T-cell (primary cell): ENCODE measurements at places on chromosomes 3 and 15.
A peak's percentile ranks its signal among the peaks of the same experiment; 100 is the strongest.

GRCh38 chr15:82651708-82652107 lies 4.5 kb upstream of the CPEB1 start:
- no peak for DNase-seq
- H3K36me3 ChIP-seq, result no peaks in the 10 kb centered on the region
- H3K4me3 ChIP-seq, result no peak overlapping the region

- peaks cover 25% of the 10 kb centered on the region for H3K4me1 ChIP-seq
- peaks cover 31% of the 10 kb centered on the region for H3K36me3 ChIP-seq
- H3K4me3 ChIP-seq, result peak within 1 kb of the TSS; percentile 91
- no peaks in the 10 kb centered on the region for H3K27me3 ChIP-seq
Measured at GRCh38 chr3:36992806-36993325, at the start of gene EPM2AIP1. Gene EPM2AIP1, minus strand, starts transcription at chr3:36993131. Its CDS starts 54 bp downstream, at chr3:36993077.

- peaks cover 6% of the 10 kb centered on the region for H3K27me3 ChIP-seq
- H3K36me3 ChIP-seq, result no peaks in the 10 kb centered on the region
- no peak overlapping the region for H3K27ac ChIP-seq
- H3K4me3 ChIP-seq, result no peak overlapping the region
- no peak for DNase-seq
- peaks cover 3% of the 10 kb centered on the region for H3K4me1 ChIP-seq
Measured at GRCh38 chr15:95302206-95302605, 1028.3 kb upstream of the NR2F2 start.

- no peaks in the 10 kb centered on the region for H3K27me3 ChIP-seq
- no peaks in the 10 kb centered on the region for H3K36me3 ChIP-seq
- H3K27ac ChIP-seq, result no peak overlapping the region
- H3K4me3 ChIP-seq, result no peak overlapping the region
- H3K4me1 ChIP-seq, result no peaks in the 10 kb centered on the region
Measured at GRCh38 chr3:100089812-100090668, 24.3 kb downstream of the FILIP1L start.

GRCh38 chr3:126127452-126127851 lies 43.5 kb upstream of the SLC41A3 start:
- H3K36me3 ChIP-seq, result no peaks in the 10 kb centered on the region
- peaks cover 39% of the 10 kb centered on the region for H3K27me3 ChIP-seq
- no peaks in the 10 kb centered on the region for H3K4me1 ChIP-seq
- no peak for DNase-seq
- no peak overlapping the region for H3K27ac ChIP-seq

DNA sequence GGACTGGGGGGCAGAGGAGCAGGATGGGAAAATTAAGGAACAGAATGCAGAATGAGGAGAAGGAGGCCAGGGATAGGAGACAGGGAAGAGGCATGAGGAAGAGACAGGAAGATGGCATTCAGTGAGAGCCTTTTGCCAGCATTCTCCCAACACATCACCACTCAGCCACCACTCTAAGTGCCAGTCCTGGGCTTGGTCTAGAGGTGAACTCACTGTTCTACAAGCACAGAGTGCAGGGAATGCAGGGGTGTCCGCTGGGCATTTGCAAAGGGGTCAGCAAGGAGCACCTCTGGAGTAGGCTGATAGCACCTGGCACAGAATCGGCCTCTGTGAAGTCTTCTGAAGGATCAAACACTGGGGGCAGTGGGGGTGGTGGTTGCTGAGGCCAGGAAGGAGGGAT lies 14.6 kb upstream of the IGDCC3 start:
- no peak for DNase-seq
- H3K4me1 ChIP-seq, result peaks cover 12% of the 10 kb centered on the region

DNA sequence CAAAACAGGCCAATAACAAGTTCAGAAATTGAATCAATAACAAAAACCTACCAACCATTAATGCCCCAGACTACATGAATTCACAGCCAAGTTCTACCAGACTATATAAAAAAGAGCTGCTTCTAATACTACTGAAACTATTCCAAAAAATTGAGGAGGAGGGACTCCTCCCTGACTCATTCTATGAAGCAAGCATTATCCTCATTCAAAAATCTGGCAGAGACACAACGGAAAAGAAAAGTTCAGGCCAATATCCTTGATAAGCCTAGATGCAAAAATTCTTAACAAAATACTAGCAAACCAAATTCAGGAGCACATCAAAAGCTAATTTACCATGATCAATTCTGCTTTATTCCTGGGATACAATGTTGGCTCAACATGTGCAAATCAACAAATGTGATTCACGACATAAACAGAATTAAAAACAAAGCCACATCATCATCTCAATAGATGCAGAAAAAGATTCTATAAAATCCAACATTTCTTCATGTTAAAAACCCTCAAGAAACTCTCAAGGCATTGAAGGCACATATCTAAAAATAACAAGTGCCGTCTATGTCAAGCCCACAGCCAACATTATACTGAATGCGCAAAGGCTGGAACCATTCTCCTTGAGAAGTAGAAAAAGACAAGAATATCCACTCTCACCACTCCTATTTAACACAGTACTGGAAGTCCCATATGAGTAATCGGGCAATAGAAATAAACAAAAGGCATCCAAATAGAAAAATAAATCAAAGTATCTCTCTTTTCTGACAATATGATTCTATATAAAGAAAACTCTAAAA lies 573.6 kb upstream of the GRM7 start:
- H3K27me3 ChIP-seq, result no peaks in the 10 kb centered on the region
- no peaks in the 10 kb centered on the region for H3K4me1 ChIP-seq
- H3K4me3 ChIP-seq, result no peak overlapping the region
- no peak for DNase-seq

DNA sequence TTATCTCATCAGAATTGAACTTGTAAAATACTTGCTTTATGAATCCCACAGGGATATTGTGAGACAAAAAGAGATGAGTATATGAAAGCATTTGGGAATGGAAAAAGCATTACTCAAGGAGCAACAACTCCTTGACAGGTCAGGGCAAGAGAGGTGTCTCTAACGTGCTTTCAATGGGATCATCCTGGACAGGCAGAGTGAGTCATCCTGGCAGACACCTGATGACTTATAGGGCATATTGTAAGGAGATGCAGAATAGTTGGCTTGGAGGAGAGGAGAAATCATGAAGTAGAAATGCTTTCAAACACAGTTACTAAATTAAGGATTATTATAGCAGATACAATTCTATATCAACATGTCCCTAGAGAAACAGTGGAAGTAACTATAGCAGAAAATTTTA lies 71.9 kb upstream of the THSD4 start:
- no peak for DNase-seq
- no peaks in the 10 kb centered on the region for H3K4me1 ChIP-seq
- no peak overlapping the region for H3K27ac ChIP-seq
- no peaks in the 10 kb centered on the region for H3K27me3 ChIP-seq

GRCh38 chr3:135990903-135991302 lies 25.4 kb downstream of the PPP2R3A start:
- no peaks in the 10 kb centered on the region for H3K4me1 ChIP-seq
- no peaks in the 10 kb centered on the region for H3K36me3 ChIP-seq
- H3K27me3 ChIP-seq, result no peaks in the 10 kb centered on the region
- DNase-seq, result no peak

DNA sequence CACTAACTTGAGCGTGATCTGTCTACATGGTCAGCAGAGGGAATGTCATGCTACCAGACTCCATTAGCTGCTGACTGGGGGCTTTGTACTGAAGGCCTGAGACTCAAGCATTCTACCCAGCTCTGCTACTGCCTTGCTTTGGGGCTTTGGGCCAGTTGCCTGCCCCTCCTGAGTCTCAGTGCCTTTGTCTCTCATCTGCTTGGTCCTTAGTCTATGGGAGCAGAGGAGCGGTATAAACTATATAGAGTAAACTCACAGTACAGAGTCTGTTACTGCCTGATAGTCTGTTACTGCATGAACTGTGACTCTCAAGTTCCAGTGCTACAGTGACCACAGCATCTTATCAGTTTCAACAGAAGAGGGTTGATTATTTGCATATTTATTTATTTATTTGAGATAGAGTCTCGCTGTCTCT lies 38.5 kb upstream of the C15orf39 start:
- no peak overlapping the region for H3K27ac ChIP-seq
- no peaks in the 10 kb centered on the region for H3K36me3 ChIP-seq
- H3K4me1 ChIP-seq, result no peaks in the 10 kb centered on the region
- no peak for DNase-seq

DNA sequence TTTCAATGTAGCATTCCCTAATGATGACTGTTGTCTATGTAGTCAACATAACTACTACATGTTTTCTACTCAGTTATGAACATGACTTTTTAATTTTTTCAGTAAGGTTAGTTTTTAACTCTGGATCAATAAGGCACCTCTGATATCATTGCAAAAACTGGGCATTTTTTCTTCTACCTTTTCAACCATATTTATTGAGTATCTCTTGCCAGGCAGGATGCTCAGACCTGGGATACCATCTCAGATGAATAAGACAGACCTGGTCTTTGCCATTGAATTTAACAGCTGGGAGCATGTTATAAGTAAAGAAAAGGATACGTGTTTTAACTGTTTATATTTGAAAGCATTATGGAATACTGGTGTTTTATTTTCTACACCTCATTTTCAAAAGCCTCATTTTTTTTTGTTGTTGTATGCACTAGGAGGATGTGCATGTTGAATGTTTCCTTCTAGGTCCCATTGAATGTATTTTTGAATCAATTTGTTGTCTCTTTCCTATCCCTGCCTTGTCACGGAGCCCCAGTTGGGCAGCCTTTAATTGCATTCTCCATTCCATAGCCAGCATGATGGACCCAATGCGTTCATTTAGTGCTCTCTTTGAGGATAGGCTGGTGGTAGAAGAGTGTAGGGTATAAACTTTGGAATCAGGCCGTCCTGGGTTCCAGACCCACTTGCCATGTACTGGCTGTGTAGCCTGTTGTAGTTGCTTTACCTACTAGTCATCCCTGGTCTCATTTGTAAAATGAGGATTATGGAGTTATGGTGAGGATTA lies 3.7 kb downstream of the TGFBR2 start:
- DNase-seq, result no peak
- H3K4me1 ChIP-seq, result peaks cover 54% of the 10 kb centered on the region
- no peaks in the 10 kb centered on the region for H3K36me3 ChIP-seq
- H3K27ac ChIP-seq, result peak overlapping the region; percentile 88
- H3K4me3 ChIP-seq, result peak overlapping the region; percentile 55
- H3K27me3 ChIP-seq, result no peaks in the 10 kb centered on the region

DNA sequence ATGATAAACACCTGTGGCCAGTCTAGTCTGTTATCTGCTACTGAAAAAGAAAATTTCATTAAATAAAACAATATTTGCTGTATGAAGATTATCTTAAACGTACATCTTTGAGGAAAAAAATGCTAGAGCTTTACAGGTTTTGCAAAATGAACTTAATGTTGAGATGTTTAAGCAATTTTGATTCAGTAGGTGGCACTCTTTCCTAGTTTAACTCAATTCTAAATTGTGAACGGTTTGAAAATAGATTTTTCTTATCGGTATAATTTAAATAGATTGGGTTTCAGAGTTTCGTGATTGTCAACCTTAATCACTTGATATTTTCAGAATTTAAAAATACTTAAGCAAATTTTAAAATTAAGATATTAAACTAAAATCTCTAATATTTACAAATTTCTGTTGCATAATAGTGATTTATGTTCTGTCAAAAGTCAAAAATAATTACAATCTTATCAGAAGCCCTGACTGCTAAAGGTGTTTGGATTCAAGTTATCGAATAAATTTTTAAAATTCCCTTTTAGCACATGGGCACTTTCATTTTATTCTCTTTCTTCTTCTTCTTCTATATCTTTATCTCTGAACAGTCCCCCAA lies 7.0 kb upstream of the RNF111 start:
- H3K27me3 ChIP-seq, result no peaks in the 10 kb centered on the region
- no peak for DNase-seq
- H3K27ac ChIP-seq, result no peak overlapping the region
- H3K36me3 ChIP-seq, result no peaks in the 10 kb centered on the region

- H3K36me3 ChIP-seq, result no peaks in the 10 kb centered on the region
- no peaks in the 10 kb centered on the region for H3K27me3 ChIP-seq
- no peaks in the 10 kb centered on the region for H3K4me1 ChIP-seq
- H3K27ac ChIP-seq, result no peak overlapping the region
- DNase-seq, result no peak
Measured at GRCh38 chr3:37969596-37970100, 20.9 kb upstream of the VILL start.

- no peak overlapping the region for H3K27ac ChIP-seq
- no peak for DNase-seq
- no peaks in the 10 kb centered on the region for H3K4me1 ChIP-seq
- H3K36me3 ChIP-seq, result peaks cover 10% of the 10 kb centered on the region
- H3K4me3 ChIP-seq, result no peak overlapping the region
Measured at GRCh38 chr15:28191832-28192231, 92.7 kb upstream of the OCA2 start.

DNA sequence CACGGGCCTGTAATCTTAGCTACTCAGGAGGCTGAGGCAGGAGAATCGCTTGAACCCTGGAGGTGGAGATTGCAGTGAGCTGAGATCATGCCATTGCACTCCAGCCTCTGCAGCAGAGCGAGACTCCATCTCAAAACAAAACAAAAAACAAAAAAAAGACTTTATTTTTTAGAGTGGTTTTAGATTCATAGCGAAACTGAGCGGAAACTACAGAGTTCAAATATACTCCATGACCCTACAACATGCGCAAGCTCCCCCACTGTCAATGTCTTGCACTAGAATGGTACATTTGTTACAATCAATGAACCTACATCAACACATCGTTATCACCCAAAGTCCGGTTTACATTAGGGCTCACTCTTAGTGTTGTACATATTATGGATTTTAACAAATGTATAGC lies 2.2 kb upstream of the CRTAP start:
- peaks cover 18% of the 10 kb centered on the region for H3K4me1 ChIP-seq
- H3K36me3 ChIP-seq, result no peaks in the 10 kb centered on the region
- H3K27me3 ChIP-seq, result no peaks in the 10 kb centered on the region
- DNase-seq, result no peak

GRCh38 chr3:34109846-34110245 lies 311.4 kb downstream of the PDCD6IP start:
- H3K36me3 ChIP-seq, result no peaks in the 10 kb centered on the region
- DNase-seq, result no peak
- no peaks in the 10 kb centered on the region for H3K4me1 ChIP-seq
- no peak overlapping the region for H3K4me3 ChIP-seq
- H3K27ac ChIP-seq, result no peak overlapping the region

DNA sequence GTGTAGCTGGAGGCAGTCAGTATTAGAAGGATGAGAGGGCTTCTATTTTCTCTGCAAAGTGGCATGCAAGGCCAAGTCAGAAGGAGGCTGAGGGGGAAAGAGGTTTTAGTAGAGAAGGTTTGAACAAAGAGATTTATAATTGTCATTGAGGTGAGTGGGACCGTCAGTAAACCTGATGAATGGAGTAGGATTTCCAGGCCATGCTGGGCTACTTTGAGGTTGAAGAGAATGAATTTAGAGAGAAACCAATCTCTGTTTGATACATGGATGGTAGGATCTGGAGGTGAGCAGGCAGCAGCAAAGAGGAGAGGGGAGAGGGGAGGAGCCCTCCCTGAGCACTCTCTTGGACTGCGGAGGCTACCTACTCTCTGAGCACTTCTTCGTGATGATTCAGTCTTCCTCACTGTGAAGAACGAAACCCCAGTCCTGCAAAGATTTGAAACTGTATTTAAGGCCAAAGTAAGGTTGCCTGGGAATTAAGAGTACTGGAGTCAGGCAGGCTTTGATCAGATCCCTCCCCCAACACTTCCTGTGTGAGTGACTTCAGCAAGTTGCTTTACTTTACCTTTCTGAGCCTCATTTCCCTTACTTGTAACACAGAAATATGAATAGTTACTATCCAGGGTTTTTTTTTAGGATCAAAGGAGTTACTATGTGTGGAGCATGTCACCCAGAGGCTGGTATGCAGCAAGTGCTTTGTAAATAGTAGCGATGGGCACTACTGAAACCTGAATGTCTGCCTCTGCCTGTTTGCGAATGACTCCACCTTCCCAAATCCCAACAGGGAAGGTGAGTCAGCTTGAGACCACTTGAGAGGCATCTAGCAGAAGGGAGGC lies 75.8 kb downstream of the RPL39L start:
- DNase-seq, result peak; percentile 33
- peak overlapping the region; percentile 16 for H3K27ac ChIP-seq
- peaks cover 50% of the 10 kb centered on the region for H3K4me1 ChIP-seq
- H3K4me3 ChIP-seq, result no peak overlapping the region
- H3K36me3 ChIP-seq, result peaks cover 2% of the 10 kb centered on the region
